ENCODE measurements at places on chromosomes 2 and 18. TPM values are rescaled to one million over a fixed set of nuclear protein-coding genes. Genes with fewer than 3 reads are reported as not detected.

DNA sequence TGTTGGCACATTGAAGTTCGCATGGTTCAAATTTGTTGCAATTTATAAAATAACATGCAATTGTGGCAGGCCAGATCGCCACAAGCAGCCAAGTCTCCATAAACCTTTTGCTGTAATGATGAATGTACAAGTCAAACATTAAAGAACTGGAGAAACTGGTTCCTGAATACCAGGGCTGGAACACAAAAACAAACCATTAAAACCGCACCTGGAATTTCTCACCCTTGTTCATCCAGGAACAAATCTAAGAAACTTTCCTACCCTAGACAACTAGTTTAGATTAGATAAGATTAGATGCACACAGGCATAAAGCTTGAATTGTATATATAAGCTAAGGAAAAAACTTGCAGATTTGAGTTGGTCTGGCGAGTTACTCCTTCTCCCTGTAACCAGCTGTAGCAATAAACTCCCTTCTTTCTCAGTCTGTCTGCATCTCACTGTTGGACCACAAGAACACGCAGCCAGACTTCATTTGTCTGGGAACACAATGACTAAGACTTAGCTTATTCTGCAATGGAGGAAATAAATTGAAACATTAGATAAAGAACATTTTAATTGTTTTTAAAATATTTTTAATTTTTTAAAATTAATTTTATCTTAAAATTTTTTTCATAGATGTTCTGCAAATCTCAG, 1835.5 kb upstream of the LRRTM1 start:
- peak; percentile 47 for DNase-seq
- peaks cover 16% of the 10 kb centered on the region for H3K36me3 ChIP-seq
- H3K4me1 ChIP-seq = peaks cover 20% of the 10 kb centered on the region
- no peaks in the 10 kb centered on the region for H3K27me3 ChIP-seq

GRCh38 chr2:237533668-237534161, 32.7 kb upstream of the PRLH start:
- no peak overlapping the region for H3K4me3 ChIP-seq
- H3K36me3 ChIP-seq = no peaks in the 10 kb centered on the region
- no peaks in the 10 kb centered on the region for H3K27me3 ChIP-seq
- no peak for DNase-seq
- H3K27ac ChIP-seq = no peak overlapping the region

The EMILIN1 gene
- total RNA-seq = 0.19 TPM

The UGT1A8 gene
- not detected for total RNA-seq

The SLC8A1 gene
- 0.10 TPM for total RNA-seq

DNA sequence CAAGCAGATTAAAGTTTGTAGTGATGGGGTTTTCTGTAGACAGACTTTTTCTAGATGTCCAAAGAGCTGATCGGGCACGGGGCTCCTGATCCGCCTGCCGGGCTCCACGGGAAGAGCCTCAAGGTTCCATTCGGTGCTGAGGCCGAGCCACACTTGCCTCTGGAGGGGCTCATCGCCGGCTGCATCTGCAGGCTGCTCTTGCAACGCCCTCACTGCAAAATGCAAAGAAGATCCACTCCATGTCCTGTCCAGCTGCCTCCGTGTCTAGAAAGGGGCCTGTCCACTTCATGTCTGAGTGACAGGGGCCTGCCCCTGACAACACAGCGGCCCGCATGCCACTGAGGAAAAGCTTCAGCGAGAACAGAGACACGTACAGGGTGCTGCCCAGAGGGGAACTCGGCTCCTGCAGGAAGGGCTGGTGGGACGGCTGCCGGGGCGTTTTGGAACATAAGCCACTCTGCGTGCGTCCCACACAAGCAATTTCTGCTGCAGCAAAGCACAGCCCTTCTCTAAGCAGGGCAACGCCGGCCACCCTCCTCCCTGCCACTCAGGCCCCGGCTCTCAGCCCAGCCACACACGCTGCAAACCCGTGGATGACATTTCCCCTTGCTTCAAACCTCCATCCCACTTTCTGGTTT, 53.6 kb upstream of the CTDP1 start:
- no peaks in the 10 kb centered on the region for H3K36me3 ChIP-seq
- H3K27me3 ChIP-seq = peaks cover 33% of the 10 kb centered on the region
- H3K4me3 ChIP-seq = no peak overlapping the region
- no peak overlapping the region for H3K27ac ChIP-seq
- H3K4me1 ChIP-seq = no peaks in the 10 kb centered on the region
